Activated CD4-positive, alpha-beta T cell treated with anti-CD3 and anti-CD28 coated beads, Interleukin-2, amount 50 U/mL, for 16 hours (primary cell): ENCODE measurements at places on chromosomes 2 and 18.

DNA sequence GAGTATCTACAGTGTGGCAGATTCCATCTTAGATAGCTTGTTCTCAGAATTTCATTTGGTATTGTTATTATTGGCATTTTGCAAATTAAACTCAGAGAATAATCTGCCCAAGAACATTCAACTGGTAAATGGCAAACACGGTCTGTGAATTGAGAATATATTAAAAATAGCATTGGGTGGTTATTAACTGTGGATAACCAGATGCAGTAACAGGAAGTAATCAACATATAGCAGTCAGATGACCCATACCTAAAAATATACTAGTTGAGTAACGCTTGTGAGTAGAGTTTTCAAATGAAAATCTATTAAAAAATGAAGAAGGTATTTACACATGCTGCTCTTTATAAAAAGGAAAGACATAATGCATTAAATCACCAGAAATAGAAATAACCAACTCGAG, 129.5 kb downstream of the ZNF804A start:
- DNase-seq = no peak

- DNase-seq = no peak
Measured at GRCh38 chr2:240572141-240573031, 4.1 kb downstream of the RNPEPL1 start.

DNA sequence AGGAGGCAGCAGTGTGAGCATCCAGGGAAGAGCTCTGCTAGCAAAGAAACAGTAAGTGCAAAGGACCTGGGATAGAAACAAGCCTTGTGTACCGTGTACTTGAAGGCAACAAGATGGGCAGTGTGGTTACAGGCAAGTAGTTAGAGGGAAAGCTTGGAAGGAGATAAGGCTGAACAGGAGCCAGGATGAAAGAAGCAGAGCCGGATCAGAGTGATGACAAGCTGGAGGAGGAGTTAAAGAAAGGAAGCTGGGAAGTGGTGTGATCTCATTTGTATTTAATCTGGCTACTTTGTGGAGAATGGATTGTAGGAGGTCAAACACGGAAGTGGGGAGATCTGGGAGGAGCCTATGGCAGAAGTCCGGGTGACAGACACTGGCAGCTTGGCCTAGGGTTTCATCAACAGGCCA, 44.7 kb upstream of the VPS54 start:
- DNase-seq = no peak

- DNase-seq = no peak
Measured at GRCh38 chr2:53129851-53130250, 637.8 kb upstream of the CHAC2 start.

DNA sequence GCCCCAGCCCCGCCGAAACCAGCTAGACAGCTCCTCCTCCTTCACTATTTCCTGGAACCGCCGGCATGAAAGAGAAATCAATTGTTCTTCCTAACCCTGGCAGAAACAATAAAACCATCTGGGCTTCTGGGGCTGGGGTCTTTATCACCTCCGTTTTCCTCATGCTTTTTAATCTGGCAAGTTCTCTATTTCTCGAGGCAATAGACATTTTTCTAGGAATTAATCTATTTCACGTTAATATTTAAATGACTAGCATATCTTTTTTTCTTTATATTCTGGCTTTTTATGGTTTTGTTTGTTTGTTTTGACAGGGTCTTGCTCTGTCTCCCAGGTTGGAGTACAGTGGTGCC, 1.4 kb upstream of the KIF1A start:
- DNase-seq = no peak

DNA sequence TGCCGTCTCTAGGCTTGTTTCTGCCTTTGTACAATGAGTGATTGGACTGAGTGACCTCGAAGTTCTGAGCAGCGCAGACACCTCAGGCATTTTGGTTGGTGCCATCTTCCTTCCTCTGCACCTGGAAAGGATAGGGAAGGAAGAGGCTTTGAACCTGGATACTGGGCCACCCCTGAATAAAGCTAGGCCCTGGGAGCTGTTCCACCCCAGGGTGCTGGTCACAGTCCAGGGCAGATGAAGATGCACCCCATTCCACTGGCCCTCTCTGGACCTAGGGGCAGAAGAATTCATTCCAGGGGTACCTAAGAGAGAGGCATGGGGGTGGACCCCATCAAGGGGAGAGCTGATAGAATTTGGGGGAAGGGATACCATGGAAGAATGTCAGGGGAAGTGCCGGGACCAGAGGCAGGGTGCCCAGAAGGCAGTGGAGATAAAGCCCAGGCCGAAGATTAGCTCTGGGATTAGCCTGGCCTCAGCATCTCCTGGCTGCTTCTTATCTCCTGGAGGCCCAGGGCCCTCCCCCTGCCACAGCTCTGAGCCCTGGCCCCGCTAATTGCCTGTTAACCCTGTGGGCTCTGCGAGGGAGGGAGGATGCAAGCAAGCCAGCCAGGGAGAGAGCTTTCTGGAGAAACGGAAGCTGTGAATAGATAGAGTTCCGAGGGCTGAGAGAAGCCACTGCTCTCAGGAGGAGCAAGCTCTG, 11.4 kb downstream of the ASIC4 start:
- DNase-seq = no peak

DNA sequence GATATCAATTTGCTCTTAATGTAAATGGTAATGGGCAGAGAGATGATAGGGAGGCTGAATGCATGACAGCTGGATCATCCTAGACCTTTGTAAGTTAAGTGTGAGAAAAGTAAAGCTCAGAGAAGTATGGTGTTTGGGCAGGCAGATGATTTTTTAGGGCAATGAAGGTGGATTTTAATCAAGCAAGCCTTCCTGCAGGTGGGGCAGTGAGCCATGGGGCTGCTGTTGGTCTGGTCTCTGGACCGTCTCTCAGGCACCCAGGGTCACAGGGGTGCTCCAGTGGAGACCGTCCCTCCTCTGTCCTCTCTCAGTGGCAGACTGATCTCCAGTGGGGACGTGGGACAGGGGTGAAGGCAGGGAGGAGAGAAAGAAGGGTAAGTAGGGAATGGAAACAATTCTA, 69.8 kb upstream of the STK17B start:
- no peak for DNase-seq

GRCh38 chr2:183034806-183035205, 3.5 kb downstream of the NCKAP1 start:
- DNase-seq = no peak

DNA sequence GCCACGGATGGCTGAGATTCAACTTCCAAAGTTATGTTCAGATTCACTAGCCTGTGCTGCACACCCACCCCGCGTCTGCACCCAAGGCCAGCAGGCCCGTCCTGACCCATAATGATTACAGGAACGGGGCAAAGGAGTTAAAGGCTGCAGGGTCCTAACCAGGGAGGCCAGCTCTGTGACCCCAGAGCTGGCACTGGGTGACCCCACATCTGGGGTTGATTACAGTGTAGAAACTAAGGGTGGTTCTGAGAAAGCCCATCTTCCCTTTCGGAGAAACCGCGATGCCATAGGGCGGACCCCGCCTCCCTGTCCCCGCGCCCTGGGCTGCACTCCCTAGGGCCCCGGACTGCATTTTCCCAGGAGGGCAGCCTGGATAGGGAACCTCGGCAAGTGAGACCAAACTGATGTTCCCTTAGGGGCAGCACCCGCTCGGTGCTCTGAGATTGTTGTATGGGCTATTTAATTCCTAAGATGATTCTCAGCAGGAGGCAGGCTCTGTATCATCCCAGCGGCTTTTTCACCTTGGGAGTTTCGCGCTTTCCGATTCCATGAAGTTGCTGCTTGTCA, 2.2 kb upstream of the GPR148 start:
- DNase-seq = no peak

- DNase-seq = peak; percentile 6
Measured at GRCh38 chr2:158970241-158970751, 1.9 kb downstream of the TANC1 start.

DNA sequence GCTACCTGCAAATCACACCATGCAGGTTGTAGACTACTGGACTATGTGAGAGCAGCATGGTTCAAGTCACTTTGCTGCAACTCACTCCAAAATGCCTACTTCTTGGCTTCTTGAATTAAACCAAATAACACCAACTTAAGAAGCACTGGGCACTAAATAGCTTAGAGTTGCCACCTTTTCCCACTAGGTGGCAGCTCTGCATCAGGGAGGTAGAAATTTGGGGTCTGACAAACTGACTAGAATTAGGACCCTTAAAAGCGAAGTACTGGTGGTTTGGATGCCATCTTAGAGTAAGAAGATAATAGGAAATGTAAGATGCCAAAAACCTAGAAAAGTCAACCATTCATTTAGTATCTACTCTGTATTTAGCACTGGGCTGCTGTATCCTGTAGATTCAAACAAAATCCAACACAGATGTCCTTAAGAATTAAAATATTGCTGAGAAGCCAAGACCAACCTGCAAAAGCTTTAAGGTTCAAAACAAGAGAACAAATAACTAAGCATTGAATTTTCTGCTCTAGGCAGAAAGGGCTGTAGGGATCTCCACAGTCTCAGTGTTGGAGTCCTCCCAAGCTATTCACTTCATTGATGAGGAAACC, 65.5 kb downstream of the CCBE1 start:
- peak; percentile 1 for DNase-seq

- DNase-seq = peak; percentile 72
Measured at GRCh38 chr2:96156011-96156820, 11.0 kb upstream of the DUSP2 start.

DNA sequence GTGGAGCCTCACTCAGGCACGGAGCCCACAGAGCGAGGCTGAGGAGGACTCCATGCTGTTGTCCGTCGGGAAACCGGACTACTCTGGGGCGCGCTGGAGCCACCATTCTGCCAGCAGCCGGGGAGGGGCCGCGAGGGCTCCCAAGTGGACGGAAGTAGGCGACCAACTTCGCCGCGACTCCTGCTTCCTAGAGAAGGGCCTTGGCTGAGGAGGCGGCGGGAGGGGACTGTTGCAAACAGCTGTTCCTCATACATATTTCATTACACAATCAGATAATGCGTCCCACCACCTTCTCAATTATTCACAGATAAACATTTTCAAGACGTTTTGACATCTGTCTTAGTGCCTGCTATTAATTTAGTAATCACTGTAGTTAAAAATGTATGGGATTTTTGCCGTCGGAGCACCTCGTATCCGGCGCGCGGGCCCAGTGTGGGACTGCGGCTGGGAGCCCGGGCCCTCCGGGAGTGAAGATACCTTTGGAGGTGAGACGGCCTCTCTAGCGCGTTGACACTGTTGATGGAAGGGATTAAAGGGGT, 11.7 kb upstream of the SIX3 start:
- DNase-seq = no peak

- no peak for DNase-seq
Measured at GRCh38 chr2:200438251-200438650, 71.6 kb downstream of the KCTD18 start.

GRCh38 chr2:25595393-25595792, 78.0 kb downstream of the DTNB start:
- DNase-seq = no peak

DNA sequence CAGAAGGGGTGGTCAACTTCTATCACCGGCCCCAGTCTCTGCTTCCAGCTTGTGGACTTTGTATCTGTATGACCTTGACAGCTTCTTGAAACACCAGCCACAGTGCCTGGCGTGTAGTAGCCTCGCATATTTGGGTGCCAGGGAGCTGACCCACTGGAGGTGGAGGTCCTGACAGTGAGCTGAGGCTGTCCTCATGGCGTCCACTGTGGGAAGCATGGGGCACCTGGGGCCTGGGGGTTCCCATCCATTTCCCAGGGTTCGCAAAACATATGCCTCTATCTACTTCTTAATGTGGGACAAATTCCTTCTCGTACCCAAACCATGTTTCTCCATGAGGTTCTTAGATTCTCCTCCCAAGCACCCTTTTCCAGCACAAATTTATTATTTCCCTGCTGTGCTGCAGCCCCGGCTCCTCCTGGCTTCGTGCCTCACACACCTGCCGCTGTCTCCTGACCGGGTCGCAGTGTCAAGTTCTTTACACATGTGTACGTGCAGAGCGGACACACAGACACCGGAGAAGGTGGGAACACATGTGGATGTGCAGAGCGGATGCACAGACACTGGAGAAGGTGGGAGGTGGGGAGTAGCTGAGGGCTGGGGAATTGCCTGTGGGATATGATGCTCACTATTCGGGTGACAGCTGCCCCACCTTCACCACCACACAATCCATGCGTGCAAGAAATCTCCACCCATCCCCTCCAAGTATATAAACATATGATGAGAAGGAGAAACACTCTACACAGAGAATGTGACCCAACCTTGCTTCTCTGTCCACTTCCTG, 23.4 kb downstream of the TMEM18 start:
- no peak for DNase-seq

DNA sequence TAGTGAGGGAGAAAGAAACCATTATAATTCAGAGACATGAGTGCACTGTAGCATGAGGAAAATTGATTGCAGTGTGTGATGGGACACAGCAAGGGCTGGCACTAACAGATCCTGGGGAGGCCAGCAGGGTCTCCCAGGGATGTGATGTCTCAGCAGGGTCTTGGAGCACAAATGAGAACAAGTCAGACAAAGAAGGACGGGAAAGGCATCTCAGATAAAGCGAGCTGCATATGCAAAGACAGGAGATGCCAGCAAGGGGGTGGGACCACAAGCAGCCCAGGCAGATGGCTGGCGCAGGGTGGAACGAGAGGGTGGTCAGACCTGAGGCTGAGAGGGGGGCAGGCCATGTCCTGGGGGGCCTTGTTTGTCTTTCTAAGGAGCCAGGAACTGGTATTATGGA, 102.6 kb upstream of the DLX2 start:
- no peak for DNase-seq

DNA sequence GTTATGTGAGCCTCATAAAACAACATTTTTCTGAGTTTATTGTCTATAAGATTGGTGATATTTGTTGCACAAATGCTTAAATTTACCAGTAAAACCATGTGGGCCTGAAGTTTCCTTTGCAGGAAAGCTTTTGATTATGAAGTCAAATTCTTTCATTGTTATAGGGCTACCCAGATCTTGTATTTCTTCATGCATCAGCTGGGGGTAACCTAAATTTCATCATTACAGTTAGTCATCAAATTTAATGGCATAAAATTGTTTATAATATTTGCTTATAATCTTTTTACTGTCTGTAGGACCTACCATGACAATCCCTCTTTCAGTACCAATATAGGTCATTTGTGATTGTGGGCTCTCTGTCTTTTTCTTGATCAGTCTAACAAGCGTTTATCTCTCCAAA, 47.8 kb downstream of the SMAD2 start:
- no peak for DNase-seq

GRCh38 chr2:179376881-179377280, 112.2 kb upstream of the SESTD1 start:
- no peak for DNase-seq

GRCh38 chr18:29083545-29083944, 906.6 kb upstream of the CDH2 start:
- no peak for DNase-seq

- peak; percentile 84 for DNase-seq
Measured at GRCh38 chr2:109143214-109144187, 14.5 kb downstream of the SH3RF3 start.

DNA sequence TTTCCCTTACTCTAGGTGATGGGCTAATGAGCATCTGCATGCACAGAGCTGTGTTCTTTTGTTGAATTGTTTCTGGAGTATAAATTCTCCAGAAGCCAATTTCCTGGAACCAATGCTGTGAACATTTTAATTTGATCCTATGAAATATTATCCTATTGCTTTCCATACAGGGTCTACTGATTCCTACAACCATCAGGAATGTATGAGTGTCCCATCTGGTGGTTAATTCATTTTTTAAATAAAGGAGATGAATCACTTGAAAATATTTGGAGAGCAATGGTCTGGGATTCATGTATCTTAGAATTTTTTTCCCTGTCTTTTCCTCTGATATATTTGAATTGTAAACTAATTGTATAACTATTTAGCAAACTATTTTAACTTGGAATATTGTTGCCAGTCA, 14.0 kb downstream of the KIF5C start:
- DNase-seq = no peak
